Stimulated activated CD4-positive, alpha-beta T cell treated with anti-CD3 and anti-CD28 coated beads, Interleukin-1b, Interleukin-23, amount 100 ng/mL, for 1 hour (primary cell): ENCODE measurements at places on chromosomes 7 and 10.

GRCh38 chr10:12109286-12109685, 20.2 kb upstream of the SEC61A2 start:
- DNase-seq: no peak

DNA sequence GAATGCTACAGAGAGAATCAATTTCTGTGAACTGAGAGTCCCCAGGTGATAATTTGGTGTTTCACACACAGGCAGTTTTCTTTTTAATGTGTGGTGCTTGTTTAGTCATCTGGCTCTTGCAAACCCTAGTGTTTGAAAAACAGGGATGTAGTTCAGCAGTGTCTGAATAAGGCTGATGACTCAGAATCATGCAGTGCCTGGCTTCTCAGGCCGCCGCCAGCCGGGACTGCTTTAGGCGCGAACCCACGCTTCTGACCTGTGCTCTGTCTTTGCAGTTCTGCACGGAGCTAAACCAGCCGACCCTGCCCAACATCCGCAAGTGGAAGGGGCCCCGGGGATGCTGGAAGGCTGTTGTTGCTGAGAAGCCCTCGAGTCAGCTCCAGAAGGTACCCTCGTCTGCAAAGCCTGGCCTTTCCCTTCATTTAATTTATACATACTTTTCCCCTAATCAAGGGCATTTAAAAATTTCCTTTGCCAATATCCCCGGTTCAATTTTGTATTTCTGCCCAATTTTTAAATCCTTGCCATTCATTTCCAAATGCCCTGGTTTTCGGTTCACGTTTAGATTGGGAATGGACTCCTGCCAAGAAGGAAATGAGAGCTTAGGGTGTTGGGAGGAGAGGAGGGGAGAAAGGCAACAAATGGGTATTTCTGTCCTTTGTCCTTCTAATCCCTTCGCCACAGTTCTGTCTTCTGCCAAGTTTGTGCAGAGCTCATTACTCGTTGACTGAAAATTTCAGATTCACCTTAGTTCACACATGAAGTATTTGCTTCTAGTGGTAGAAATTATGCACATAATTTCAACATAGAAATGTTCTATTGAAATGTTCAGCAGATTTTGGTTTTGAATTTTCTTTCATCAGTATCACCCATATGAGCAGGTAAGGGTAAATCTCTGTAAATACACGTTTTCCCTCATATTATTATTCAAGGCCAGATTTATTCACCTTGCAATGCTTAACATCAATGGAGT, 108.5 kb upstream of the ANLN start:
- DNase-seq: no peak

- DNase-seq: no peak
Measured at GRCh38 chr7:106841896-106842390, 23.1 kb upstream of the PIK3CG start.

- no peak for DNase-seq
Measured at GRCh38 chr10:114195079-114195478, 15.9 kb downstream of the TDRD1 start.

GRCh38 chr10:5959581-5960069, 17.7 kb downstream of the IL15RA start:
- DNase-seq: no peak

DNA sequence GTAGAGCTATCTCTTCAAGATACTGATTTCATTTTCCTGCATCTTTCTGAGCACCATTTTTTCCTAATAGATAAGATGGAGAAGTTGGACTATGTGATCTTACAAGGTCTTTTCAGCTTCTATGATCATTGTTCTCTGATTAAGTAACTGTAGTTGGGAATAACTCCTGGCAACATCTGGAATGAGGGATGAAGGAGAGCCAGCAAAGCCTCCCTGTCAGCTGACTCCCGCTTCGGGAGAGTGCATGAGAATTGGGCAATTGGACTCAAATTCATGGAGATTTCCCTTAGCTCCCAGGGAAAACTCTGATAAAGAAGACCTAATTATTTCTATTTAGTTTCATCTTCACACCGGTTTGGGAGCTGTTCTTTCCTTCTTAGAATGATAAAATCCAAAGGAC, 146.1 kb downstream of the CCDC71L start:
- no peak for DNase-seq

DNA sequence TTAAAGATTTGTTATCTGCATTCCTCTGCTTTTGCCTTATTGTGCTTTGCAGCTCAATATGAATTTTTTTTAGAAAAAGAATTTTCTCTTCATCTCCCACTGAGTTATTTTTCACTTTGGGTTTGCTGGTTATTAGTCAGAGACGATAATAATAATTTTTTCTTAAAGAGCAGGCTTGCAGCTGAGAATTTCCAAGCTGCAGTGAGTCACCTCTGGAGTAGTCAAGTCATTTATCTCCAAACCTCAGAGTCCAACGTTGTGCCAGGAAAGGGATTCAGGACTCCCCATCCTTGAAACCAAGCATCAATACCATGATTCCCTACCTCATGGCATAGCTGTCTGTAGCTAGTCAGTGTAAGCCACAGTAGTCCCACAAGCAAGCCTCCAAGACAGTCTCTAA, 15.2 kb upstream of the EGR2 start:
- no peak for DNase-seq

- DNase-seq: no peak
Measured at GRCh38 chr7:93715234-93715633, 140.7 kb upstream of the CALCR start.

DNA sequence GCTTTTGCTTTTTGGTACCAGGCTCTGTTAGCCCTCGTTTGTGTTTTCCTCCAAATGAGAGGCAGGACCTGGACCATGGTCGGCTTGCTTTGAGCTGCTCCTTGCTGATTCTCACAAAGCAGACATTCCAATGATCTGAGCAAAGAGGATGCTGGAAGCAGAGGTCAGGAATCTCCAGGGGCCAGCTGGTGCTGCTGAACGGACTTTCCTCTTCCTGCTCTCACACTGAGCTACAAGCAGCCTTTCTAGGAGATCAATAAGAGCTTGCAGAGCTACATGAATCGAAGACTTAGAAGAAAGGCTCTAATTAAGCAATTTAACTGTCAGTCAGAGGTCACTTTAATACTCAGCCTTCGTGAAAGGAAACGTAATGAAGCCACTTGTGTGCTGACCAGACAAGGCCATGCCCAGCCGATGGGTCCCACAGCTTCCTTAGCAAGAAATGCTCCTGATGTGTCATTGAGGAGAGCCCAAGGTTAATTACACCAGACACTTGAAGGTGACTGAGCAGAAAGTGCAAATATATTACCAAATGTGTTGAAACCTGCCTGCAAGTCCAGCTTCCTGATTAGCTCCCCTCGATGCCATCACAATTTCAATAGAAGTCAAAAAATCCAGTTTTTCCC, 151.3 kb upstream of the RSU1 start:
- no peak for DNase-seq

DNA sequence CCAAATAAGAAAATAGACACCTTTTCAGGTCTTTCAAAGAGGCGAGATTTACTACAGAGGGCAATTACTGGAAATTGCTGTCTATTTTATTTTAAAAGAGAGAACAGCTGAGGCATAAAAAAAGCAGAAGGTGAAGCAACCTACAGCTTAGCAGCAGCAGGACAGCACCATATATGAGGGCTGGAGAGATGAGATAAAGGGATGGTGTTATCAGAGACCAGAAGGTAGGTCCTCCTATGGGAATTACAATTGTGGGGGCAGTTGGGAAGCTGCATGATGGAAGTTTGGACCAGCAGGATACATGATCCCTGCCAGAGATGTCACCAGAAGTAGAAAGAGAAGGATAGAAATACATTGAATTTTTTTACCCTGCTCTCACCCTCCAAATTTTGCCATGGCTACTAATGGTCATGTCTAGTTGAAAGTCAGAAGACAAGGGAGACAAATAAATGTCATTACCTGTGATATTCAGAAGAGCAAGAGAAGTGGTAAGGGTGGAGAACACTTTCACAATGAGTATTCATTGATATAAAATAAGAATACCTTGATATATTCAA, 77.2 kb upstream of the CALCR start:
- DNase-seq: no peak

- DNase-seq: no peak
Measured at GRCh38 chr7:102270178-102270887, 16.3 kb upstream of the SH2B2 start.

GRCh38 chr7:82164813-82165212, 278.8 kb downstream of the CACNA2D1 start:
- no peak for DNase-seq

DNA sequence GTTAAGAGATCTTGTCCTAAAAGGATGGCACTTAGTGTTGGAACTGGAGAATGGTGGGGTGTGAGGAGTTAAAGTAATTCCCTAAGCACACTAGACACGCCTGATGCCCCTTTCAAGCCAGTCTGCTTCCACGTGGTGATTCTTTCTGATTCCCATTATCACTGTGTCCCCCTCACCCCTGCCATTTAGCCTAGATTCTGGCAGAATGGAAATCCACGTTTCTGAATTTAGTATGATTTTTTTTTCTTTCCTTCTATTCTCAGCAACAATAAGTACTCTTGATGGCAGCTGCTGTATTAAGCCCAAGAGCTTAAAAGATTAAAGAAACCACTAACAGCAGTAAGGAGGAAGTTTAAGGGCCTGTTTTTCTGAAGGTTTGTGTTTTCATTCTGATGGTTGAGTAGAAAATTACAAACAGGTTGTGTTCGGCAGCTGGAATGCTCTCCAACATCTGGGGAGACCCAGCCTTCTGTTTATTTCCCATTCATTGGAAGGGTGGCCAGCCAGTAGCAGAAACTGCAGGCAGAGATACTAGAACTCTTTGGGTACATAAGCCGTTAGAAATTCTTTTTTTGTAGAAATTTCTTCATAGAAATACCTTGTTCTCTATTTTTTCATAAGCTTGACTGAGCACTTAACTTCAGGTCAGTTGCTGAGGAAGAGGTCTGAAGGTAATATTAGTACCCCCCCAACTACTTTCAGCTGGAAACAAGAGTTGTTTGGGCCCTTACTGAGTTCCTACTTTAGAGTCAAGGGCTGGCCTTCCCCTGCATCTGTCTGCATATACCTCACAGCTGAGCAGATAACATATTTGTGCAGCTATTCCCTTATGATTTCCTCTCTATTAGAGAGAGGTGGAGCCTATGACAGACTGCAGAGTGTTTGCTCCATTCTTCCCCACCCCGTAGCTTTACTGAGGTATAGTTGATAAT, 355.1 kb downstream of the AUTS2 start:
- DNase-seq: no peak

- DNase-seq: no peak
Measured at GRCh38 chr10:56298941-56299340, 62.1 kb downstream of the ZWINT start.

DNA sequence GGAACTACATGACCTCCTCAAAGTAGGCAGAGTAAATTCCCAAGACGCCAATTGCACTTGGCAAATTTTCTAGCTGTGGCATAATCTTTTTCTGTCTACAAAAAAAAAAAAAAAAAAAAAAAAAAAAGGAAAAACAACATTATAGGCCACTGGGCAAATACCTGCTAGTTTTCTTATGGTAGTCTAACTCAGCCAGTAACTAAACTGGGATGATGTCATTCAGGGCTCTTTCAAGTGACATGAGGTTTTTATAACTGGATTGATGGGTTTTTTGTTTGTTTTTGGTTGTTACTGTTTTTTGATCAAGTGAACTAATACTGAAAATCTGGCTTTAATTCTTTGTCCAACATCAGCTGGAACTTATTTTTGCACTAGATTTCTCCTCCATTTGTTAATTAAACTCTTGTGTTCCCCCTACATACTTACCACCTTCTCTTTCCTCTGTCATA, 7.4 kb upstream of the VIM start:
- no peak for DNase-seq

- no peak for DNase-seq
Measured at GRCh38 chr10:33129996-33130386, 172.0 kb upstream of the ITGB1 start.

DNA sequence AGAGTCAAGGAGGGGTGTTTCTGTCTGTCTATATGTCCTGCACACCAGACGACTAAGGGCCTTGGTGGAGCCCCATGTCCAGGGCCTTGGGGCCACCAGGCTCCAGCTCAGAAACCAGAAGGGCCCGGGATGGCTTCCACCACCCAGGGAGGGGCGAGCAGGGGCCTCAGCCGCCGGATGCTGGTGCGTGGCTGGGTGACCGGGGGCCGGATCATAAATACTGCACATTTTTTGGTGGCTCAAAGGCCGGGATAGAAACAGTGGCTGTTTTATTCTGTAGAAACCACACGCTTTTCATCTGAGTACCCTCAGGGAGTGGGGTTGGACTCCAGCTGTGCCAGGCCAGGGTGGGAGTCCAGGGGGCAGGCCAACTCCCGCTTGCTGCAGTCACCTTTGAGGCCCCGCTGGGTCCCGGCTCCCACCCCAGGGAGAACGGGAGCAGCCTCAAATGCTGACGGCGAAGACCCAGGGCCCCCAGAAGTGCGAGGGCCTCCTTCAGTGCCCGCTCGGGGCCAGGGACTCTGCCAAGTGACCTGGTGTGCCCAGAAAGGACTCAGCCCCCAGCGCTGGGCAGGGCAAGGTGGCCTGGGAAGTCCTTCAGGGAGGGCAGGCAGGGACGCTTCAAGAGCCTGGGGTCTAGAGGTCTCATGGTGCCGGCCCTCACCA, 28.2 kb downstream of the PDGFA start:
- DNase-seq: no peak

DNA sequence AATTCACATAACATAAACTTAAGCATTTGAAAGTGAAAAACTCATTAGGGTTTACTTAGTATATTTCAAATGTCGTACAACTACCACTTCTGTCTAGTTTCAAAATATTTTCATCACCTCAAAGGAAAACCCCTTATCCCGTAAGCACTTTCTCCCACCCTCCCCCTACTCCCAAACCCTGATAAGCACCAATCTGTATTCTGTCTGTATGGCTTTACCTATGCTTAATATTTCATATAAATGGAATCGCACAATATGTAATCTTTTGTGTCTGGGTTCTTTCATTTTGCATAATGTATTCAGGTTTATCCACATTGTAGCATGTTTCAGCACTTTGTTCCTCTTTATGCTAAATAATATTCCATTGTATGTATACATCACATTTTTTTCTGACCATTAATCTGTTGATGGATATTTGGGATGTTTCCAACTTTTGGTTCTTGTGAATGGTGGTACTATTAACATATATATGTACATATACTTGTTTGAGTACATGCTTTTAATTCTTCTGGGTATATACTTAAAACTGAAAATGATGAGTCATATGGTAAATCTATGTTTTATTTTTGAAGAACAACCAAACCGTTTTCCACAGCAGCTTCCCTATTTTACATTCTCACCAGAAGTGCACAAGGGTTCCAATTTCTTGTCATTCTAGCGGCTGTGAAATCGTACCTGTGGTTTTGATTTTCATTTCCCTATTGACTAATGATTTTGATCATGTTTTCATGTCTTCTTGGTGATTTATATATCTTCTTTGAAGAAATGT, 6.2 kb upstream of the STARD3NL start:
- no peak for DNase-seq
